ENCODE measurements at places on chromosomes 2 and 18. TPM values are rescaled to one million over a fixed set of nuclear protein-coding genes. Genes with fewer than 3 reads are reported as not detected.
A peak's percentile ranks its signal among the peaks of the same experiment; 100 is the strongest.

DNA sequence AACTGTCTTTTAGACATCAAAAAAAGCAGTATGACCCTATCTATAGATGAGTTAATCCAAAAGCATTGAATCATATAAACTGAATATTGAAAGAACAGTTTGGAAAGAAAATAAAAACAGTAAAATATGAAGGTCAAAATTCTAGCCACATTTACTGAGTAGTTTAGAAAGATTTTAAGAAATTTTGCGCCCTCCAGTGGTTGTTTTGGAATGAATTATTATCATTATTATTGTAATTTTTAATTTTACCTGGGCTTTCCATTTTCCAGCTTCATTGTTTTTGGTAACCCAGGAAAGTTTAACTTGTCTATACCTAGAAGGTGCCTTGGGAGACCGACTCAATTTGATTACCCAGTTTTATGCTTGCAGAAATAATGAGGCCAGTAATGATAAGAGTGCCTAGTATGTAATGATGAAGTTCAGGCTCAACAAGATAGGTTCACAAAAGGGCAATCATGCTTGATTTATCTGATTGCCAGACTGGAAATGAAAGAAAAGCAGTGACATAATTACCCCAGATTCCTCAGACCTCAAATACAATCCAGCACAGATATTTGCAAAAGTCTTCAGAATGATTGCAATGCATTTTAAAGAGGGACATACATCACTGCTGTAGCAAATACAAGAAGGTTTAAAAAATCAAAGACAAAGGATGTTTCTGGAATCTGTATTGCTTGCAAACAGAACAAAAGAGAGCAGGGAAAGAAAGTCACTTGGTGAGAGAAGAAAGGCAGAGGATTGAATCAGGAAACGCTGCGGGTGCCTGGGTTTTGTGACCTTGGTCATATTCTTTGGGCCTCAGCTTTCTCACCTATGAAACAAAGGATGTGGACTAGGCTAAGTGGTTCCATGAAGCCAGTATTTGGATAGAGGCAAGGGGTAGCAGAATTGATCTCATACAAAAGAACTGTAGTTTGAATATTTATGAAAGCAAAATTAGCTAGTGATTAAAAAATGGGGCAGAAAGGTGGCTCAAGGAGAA is 153.8 kb downstream of the MAP2 start:
- DNase-seq: peak; percentile 60

- no peak for DNase-seq
These were observed 10.3 kb downstream of the SCN1A start for GRCh38 chr2:166117491-166117890.

GRCh38 chr2:72623481-72623880 is 202.4 kb downstream of the EXOC6B start:
- no peak for DNase-seq

The ANKMY1 gene
- 29.5 TPM for total RNA-seq

The NT5DC4 gene
- total RNA-seq: 1.4 TPM

The RMC1 gene
- total RNA-seq: 11.6 TPM

The ACMSD gene
- total RNA-seq: not detected

- DNase-seq: no peak
These were observed 88.7 kb downstream of the ARHGEF33 start for GRCh38 chr2:38978296-38978903.

GRCh38 chr18:23587220-23587642 is 925 bp upstream of the NPC1 start:
- DNase-seq: no peak

The NBAS gene
- total RNA-seq: 17.3 TPM

DNA sequence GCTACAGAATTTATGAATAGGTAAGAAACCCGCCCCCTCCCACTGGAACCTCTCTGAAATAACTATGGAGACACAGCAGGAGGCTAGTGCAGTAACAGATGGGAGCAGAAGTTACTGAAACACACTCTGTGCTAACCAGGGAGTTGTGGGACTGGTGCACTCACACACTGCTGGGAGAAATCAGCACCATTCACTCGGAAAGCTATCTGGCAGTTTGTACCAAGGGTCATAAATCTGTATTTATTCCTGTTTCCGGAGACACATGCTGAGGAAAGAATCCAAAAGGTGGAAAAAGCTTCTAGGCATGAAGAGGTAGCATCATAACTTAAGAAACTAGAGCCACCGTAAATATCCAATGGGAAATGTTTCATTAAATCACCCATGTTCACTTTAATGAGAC is 39.9 kb downstream of the TGFA start:
- DNase-seq: no peak

The HES6 gene
- 113 TPM for total RNA-seq

DNA sequence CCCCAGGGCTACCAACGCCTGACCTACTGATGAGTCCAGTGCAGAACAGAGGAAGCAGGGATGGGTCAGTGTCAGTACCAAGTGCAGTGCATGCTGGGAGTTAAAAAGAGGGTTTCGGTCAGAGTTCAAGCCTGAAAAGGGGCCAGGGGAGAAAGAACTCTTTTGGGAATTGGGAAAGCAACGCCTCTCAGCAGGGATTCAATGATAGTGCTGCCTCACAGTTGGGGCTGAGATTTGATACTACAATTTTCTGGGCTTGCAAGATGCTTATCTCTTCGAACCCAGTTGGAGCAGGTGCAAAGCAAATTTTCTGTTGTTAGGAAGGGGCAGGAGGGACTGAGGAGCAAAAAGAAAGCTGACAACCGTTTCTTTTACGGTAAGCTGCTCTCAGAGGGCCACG is 82.6 kb downstream of the CERKL start:
- no peak for DNase-seq

GRCh38 chr18:62938006-62938405 is 222.7 kb downstream of the PHLPP1 start:
- no peak for DNase-seq

DNA sequence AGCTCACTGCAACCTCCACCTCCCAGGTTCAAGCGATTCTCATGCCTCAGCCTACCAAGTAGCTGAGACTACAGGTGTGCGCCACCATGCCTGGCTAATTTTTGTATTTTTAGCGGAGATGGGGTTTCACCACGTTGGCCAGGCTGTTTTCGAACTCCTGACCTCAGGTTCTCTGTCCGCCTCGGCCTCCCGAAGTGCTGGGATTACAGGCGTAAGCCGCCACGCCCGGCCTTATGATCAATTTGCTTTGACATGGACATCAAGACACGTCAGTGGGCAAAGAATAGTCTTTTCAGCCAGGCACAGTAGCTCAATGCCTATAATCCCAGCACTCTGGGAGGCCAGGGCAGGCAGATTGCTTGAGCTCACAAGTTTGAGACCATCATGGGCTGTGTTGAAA is 48.0 kb upstream of the CABYR start:
- DNase-seq: no peak

The ONECUT2 gene
- 8.6 TPM for total RNA-seq

The SLC11A1 gene
- 0.33 TPM for total RNA-seq

DNA sequence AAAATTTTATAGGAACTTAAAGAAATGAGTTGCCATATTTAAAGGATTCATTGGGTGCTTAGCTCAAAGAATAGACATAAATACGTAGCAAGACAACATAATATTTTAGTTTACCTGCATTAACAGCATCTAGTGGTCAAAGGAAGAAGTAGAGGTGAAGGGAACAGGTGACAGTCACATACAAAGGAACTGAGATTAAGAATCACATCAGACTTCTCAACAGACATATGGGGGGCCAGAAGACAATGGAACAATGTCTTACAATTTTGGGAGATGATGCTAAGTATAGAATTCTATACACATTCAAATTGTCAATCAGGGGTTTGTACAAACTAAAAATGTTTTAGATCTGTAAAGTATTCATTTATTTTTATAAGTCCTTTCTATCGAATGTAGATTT is 38.6 kb upstream of the CCDC102B start:
- no peak for DNase-seq

GRCh38 chr2:55268288-55268906 is 634 bp downstream of the MTIF2 start:
- no peak for DNase-seq

DNA sequence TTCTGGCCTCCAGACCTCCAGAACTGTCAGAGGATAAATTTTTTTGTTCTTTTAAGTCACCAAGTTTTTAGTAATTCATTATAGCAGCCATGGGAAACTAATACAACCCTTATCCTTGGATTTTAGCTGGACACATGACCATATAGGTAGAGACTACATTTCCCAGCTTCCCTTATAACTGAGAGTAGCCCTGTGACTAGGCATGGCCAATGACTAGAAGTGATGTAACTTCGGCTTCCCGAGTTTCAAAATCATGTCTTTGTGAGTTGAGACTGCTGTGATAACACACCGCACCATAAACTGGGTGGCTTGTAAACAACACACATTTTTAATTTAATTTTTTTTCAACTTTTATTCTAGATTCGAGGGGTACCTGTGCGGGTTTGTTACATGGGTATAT is 134.0 kb upstream of the SERTAD2 start:
- DNase-seq: no peak

The CPO gene
- total RNA-seq: not detected
